ENCODE measurements at places on chromosomes 13 and 19.
A peak's percentile ranks its signal among the peaks of the same experiment; 100 is the strongest.

GRCh38 chr13:98626298-98626935 is 49.5 kb upstream of the STK24 start:
- DNase-seq: no peak

DNA sequence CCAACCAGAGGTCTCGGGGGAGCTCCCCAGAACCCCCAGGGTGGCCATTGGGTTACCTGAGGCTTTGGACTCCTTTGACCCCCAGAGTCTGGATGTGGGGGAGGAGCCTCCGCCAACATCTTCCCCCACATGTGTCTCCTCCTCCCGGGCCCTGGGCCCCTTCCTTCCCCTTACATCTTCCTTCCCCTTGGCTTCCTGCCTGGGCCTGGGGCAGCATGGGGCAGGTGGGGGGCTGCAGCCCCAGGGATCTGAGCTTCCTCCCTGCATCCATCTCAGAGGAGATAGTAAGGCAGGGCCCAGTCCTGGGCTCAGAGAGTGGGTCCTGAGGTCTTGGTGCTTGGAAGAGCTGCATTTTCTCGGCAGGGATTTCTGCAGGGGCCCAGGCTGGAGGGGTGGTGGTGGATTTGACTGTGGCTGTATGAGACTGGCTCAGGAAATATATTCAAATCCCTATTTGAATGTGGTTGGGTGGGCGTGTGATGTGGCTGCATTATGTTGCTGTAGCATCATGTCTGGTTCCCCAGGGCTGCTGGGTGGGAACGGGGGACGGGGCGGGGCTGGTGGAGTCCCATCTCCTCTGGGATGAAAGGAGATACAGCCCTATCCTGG is 919 bp downstream of the VAV1 start:
- no peak for DNase-seq

DNA sequence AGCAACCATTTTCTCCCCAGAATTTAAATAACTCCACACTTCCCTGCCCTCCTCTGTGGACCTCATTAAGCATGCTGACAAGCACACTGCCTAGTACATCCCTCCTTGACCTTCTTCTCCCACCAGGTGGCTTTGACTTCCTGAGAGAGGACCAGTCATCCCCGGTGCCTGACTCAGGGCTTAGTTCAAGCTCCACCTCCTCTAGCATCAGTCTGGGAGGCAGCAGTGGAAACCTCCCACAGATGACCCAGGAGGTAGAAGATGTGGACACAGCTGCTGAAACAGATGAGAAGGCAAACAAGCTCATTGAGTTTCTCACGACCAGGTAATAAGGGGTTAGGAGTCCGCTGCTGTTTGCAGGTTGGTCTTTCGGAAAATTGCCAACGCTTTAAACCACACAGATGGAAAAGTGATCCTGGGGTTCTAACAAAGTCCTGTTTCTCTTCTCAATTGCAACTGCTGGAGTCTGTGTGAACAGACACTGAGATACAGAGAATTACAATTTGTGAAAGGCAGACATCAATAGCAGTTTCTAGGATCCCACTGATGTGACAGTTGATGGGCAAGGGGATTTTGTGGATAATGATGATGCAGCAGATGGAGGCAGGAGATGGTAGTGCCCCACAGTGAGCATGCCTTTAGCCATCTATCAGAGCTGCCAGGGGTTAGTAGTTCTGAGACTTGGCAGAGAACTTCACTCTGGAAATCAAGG is 86.7 kb downstream of the ZAR1L start:
- DNase-seq: no peak

GRCh38 chr13:114074671-114075315 is 57.6 kb downstream of the RASA3 start:
- DNase-seq: no peak

GRCh38 chr19:51470966-51471365 is 7.4 kb upstream of the CEACAM18 start:
- no peak for DNase-seq

DNA sequence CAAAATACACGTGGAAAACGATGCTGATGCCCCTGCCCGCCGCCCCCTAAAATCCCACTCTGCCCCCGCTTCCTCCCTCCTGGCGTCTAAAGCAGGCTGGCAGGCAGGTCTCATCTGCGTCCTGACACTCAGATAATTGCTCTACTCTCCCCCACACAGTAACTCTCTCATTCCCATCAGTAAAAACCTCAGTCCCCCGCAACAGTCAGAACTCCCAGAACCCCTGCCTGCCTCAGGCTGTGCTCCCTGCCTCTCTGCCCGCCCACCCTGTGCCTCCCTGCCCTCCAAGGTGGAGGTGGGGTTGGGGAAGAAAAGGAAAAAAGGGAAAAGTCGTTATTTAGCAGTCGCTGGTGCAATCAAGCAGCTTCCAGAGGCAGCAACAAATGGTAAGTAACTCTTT is 473.7 kb downstream of the EFNB2 start:
- no peak for DNase-seq

GRCh38 chr19:291561-292280 is 518 bp upstream of the PLPP2 start:
- DNase-seq: no peak

GRCh38 chr19:8250596-8250995 is 41.4 kb downstream of the CERS4 start:
- no peak for DNase-seq

GRCh38 chr13:109387471-109387870 is 398.9 kb downstream of the IRS2 start:
- DNase-seq: no peak

- no peak for DNase-seq
Observed at GRCh38 chr13:45752510-45752909, 50.4 kb downstream of the CBY2 start.

GRCh38 chr19:2615782-2616181 is 86.7 kb downstream of the GNG7 start:
- DNase-seq: no peak

- peak; percentile 48 for DNase-seq
Observed at GRCh38 chr13:24306632-24307031, 2.7 kb upstream of the C1QTNF9 start.
